ENCODE measurements at places on chromosomes 2 and 18.

GRCh38 chr2:239819974-239820555, 205.1 kb downstream of the NDUFA10 start:
- no peak for DNase-seq

DNA sequence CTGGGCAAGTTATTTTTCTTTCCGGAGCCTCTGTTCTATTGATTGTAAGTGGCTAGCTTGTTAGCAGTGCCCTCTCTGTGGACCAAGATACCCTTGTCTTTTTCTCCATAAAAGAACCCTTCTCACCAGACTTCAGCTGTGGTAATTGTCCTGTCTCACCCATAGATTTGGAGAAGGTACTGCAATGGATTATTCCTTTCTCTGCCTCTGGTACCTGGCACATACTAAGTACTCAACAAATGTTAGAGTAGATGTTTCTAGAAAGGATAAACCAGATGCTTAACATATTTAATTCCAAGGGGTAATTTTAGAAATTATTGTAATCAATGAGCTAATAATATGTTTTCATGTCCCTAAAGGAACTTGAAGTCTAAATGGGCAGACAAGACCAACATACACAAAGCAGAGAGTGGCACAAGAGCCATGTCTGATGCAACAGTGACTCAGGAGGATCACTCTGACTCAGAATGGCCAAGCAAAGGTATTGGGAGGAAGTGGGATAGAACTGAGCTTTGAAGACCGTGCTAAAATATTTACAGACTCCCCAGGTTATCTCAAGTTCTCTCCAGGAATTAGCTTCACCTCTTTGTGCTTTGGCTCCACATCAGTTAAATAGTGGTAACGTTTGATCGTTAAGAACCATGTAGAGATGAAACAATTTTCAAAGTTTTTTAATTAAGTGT, 129.7 kb upstream of the OSR1 start:
- DNase-seq: no peak

DNA sequence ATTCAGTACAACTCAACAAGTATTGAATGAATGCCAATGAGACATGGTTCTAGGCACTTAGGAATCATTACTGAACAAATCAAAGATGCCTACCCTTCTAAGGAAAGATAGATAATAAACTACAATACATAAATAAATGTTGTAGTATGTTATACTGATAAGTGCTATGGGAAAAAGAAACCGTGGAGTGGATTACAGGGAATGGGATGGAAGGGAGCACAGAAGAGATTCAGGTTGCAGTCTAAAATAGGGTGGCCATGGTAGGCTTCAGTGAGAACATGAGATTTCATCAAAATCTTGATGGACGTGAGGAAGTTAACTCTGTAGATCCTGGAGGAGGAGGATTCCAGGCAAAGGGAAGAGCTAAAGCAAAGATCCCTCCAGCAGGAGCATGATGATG, 17.9 kb upstream of the CREB1 start:
- DNase-seq: no peak

- DNase-seq: no peak
Observed at GRCh38 chr18:25146512-25146910, 205.5 kb downstream of the ZNF521 start.

- DNase-seq: no peak
Observed at GRCh38 chr2:150944315-150944714, 317.3 kb downstream of the RBM43 start.
